ENCODE measurements at places on chromosomes 1 and 21.

DNA sequence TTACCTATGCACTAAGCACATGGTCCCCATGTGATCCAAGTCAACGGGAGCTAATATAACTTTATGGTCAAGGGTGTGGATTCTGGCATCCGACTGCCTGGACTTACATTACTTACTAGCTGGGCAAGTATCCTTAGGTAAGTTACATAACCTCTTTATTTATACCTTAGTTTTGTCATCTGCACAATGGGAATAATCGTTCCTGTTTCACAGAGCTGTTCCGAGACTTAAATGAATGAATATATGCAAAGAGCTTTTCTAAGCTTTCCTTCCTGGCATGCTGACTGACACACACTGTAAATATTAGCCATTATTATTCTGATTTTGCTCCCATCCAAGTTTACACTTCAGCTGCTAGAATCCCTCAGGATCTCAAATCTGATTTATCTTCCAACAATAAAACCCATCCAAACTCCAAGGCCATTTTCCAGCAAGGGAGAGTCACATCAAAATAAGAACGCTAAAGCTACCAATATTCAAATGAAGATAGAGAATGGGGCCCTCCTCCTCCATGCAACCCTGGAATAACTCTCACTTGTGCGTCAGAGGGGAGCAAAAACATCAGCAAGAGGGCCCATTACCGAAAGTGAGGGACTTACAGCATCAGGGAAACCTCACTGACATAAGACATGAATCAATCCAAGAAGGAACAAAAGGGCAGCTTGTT lies 115.6 kb upstream of the KAZN start:
- no peak for DNase-seq

- DNase-seq, result no peak
These were observed 222.1 kb upstream of the SNX7 start for GRCh38 chr1:98439471-98439870.

DNA sequence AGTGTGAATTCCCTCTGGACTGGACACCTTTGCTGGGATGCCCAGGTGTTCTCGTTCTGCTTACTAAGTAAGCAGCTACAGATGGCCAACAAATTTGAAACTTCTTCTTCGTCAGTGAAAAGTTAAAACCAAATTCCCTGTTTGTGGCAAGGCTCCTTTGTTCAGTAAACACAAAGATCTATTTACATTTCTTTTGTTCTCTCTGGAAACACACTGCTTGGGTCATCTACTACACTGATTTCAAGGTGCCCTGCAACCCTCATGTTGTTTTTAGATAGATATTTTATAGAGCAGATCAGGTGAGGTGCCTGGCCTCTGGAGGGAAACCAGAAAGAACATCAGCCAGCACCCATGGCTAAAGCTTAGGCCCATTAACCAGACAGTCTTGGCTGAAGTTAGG lies 157.2 kb upstream of the UBE2U start:
- no peak for DNase-seq

- DNase-seq, result no peak
These were observed 52.6 kb downstream of the CD247 start for GRCh38 chr1:167465743-167466142.

DNA sequence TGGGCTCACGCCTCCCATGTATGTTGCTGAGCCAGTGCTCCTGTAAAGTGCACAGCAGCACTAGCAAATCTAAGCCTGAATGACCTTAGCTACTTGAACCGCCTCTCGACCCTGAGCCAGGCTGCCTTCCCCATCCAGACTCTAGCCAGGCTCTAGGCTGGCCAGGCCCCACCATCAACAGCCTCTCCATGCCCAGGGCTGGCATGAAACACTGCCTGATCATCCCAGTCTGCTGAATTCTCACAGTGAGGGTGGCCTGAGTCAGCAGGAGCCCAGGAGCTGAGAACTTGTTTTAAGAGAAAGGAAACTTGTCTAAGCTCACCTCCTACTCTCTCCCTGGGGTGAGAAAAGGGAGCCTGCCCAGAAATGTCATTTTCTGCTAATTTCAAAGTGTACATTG lies 733.3 kb downstream of the PTPRU start:
- DNase-seq, result no peak
